ENCODE measurements at places on chromosomes 5 and 9.

GRCh38 chr9:91117959-91118703 is 243.6 kb downstream of the AUH start:
- DNase-seq: peak; percentile 37

- no peak for DNase-seq
Observed at GRCh38 chr5:134136771-134137170, 22.3 kb downstream of the TCF7 start.

GRCh38 chr5:69257577-69257976 is 22.9 kb downstream of the CDK7 start:
- no peak for DNase-seq

GRCh38 chr9:105403552-105404248 is 44.1 kb upstream of the FSD1L start:
- DNase-seq: no peak

GRCh38 chr5:91052977-91053740 is 330.0 kb downstream of the ARRDC3 start:
- DNase-seq: no peak

GRCh38 chr9:35967042-35967441 is 9.1 kb upstream of the OR2S2 start:
- DNase-seq: no peak

DNA sequence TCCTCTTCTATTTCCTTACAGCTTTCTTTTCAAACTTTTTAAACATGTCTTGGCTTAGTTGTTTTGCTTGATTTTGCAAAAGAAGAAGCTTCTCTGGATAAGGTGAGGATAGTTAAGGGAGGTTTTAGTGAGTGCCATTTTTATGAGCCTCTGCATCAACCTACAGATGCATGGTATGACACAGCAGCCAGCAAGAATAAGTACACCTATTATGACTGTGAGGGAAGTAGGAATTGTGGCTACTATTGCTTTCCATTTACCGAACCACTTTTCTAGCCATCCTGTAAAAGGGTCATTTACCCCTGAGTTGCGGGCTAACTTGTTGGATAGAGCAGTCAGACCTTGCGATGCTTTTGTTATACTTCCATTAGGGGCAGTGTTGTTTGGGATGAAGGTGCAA is 7.0 kb upstream of the TUT7 start:
- no peak for DNase-seq

GRCh38 chr9:93477397-93477796 is 24.0 kb upstream of the FAM120AOS start:
- no peak for DNase-seq

DNA sequence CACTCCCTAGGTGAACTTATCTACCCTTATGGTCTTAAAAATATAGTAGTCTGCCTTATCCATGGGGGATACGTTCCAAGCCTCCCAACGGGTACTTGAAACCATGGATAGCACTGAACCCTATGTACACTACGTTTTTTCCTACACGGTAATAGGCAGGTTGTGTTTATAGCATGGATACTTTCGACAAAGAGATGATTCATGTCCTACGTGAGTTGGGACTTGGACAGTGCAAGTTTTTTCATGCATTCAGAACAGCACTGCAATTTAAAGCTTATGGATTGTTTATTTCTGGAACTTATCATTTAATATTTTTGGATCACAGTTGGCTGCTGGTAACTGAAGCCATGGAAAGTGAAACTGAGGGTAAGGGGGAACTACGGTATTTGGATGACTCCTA is 88.1 kb downstream of the CNTLN start:
- DNase-seq: no peak

GRCh38 chr9:86183229-86184137 is 76.0 kb downstream of the C9orf153 start:
- DNase-seq: no peak

DNA sequence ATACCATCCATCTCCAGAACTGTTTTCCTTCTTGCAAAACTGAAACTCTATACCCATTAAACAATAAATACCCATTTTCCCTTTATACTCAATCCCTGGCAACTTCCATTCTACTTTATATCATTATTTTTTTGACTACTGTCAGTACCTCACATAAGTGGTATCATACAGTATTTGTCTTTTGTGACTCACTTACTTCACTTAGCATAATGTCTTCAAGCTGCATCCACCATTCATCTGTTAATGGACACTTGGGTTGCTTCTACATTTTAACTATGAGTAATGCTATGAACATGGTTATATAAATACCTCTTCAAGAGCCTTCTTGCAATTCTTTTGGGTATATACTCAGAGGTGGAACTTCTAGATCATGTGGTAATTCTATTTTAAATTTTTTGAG is 11.6 kb upstream of the TYRP1 start:
- DNase-seq: no peak

GRCh38 chr5:133404724-133405123 is 207.6 kb downstream of the FSTL4 start:
- no peak for DNase-seq

Measured in CD4-positive, alpha-beta T cell treated with Interleukin-15 for 1 hour (primary cell).